ENCODE measurements at places on chromosomes 12 and 14. TPM values are rescaled to one million over a fixed set of nuclear protein-coding genes. Genes with fewer than 3 reads are reported as not detected.

The SDSL gene
- total RNA-seq: 15.9 TPM

The CLEC7A gene
- total RNA-seq: 4.4 TPM

DNA sequence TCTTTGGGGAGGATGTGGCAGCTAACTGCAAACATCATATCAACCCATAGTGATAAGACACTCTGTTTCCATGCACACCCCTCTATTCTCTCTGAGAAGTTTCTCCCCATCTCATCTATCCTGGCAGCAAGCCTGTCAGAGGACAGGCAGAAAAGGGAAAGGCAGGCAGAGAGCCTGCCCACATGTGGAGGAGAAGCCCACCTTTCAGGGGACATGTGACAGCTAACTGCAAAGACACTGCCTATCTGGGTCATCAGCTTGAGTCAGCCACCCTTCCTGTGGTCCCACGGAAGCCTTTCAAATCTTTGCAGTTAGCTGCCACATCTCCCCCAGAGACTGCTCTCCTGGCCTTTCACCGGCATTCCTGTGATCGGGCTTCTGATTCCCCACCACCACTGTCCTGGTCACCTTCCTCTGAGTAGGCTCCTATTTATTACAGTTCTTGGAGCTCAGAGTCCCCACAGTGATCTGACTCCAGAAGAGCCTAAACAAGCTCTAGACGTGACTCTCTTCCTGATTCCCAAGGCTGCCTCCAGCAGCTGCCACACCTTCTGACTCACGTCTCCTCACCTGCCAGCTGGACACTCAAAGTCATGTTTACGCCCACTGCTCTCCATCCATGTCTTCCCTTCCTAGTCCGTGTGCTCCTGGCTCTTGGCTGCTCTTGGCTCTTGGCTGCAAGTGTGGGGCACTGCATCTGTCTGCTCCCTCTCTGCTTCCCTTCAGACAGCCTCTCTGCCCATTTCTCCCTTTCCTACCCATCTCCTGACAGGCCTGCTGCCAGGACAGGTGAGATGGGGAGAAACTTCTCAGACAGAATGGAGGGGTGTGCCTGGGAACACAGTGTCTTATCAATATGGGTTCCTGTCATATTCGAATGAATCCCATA is 7.5 kb upstream of the KRT1 start:
- peaks cover 8% of the 10 kb centered on the region for H3K4me1 ChIP-seq
- no peaks in the 10 kb centered on the region for H3K27me3 ChIP-seq
- no peak overlapping the region for H3K4me3 ChIP-seq
- DNase-seq: no peak
- no peak overlapping the region for H3K27ac ChIP-seq

DNA sequence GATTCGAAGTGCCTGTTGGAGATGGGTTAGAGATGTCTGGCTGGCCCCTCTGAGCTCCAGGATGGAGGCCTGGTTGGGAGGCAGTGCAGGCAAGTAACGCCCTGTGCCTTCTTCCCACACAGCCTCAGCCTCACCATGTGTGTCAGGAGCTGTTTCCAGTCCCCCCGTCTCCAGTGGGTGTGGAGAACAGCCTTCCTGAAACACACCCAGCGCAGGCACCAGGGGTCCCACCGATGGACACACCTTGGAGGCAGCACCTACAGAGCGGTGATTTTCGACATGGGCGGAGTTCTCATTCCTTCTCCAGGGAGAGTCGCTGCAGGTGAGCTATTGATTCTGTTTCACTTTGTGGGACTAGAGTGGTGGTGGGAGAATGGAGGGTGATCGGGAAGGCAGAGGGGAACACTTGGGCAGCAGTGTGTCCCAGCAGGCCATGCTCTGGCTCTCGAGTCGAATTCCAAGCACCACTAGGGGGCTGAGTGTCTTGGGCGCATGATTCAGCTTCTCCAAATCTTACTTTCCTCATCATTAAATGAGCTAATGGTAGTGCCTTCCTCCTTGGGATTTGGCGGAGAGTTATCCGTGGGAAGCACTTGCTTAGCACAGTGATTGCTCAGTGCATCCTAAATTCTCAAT is 6.8 kb downstream of the ACAD10 start:
- H3K27me3 ChIP-seq: no peaks in the 10 kb centered on the region
- H3K4me3 ChIP-seq: no peak overlapping the region
- no peaks in the 10 kb centered on the region for H3K4me1 ChIP-seq
- no peak overlapping the region for H3K27ac ChIP-seq
- DNase-seq: no peak
- no peaks in the 10 kb centered on the region for H3K36me3 ChIP-seq

GRCh38 chr12:8675591-8676036 is 13.0 kb upstream of the MFAP5 start:
- no peak overlapping the region for H3K4me3 ChIP-seq
- no peak for DNase-seq
- H3K27ac ChIP-seq: no peak overlapping the region
- no peaks in the 10 kb centered on the region for H3K27me3 ChIP-seq

GRCh38 chr12:109445191-109445609 is 31.9 kb downstream of the KCTD10 start:
- no peaks in the 10 kb centered on the region for H3K36me3 ChIP-seq
- no peak overlapping the region for H3K27ac ChIP-seq
- no peaks in the 10 kb centered on the region for H3K4me1 ChIP-seq
- H3K27me3 ChIP-seq: no peaks in the 10 kb centered on the region

DNA sequence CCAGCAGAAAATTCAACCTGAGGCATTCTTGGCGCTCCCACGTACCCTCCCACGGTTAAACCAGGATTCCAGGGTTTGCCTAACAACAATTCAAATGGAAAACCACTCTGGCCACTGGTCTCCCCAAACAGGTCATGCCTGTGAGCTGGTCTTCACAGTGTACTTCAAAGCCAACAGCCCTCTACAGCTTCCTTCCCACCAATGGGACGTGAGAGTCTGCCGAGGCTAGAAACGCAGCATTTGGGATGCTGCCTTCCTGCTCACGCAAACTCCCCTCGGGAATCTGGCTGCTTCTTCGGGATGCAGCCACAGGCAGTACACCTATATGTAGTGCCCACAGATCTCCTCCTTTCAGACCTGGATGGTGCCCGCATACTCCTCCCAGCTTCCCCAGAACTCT is 149.1 kb downstream of the KLHL28 start:
- H3K27me3 ChIP-seq: no peaks in the 10 kb centered on the region
- H3K4me1 ChIP-seq: no peaks in the 10 kb centered on the region
- H3K36me3 ChIP-seq: no peaks in the 10 kb centered on the region
- no peak overlapping the region for H3K4me3 ChIP-seq

DNA sequence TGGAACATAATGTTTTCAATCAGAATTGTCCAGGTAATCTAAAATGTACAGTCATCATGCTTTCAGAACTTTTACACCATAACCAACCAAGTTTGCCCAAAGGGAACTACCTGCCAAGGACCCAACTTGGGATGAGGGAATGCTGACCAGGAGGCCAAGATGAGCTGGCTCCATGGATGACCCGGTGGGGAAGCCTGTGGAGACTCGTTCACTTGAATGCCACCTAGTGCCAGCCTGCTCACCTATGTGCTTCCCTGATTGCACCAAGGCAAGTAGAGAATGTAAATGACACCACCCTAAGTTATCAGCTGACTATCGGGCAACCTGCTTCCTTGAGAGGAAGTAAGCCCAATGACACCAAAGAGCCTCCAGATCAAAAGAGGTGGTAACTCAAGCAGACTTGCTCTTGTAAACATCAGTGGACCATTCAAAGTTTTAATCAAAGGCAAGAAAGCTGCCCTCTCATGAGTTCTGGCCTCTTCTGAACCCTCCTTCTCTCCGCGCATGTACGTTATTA is 137.3 kb downstream of the TTC7B start:
- H3K36me3 ChIP-seq: no peaks in the 10 kb centered on the region
- no peak overlapping the region for H3K27ac ChIP-seq
- DNase-seq: no peak
- no peak overlapping the region for H3K4me3 ChIP-seq
- H3K27me3 ChIP-seq: no peaks in the 10 kb centered on the region

GRCh38 chr14:49962621-49963020 is 69.7 kb downstream of the ARF6 start:
- no peak for DNase-seq
- H3K36me3 ChIP-seq: no peaks in the 10 kb centered on the region
- no peak overlapping the region for H3K27ac ChIP-seq
- H3K4me1 ChIP-seq: no peaks in the 10 kb centered on the region
- no peak overlapping the region for H3K4me3 ChIP-seq

- H3K4me1 ChIP-seq: no peaks in the 10 kb centered on the region
- no peaks in the 10 kb centered on the region for H3K36me3 ChIP-seq
- H3K27ac ChIP-seq: no peak overlapping the region
Observed at GRCh38 chr12:101256266-101256665, 23.6 kb upstream of the UTP20 start.

DNA sequence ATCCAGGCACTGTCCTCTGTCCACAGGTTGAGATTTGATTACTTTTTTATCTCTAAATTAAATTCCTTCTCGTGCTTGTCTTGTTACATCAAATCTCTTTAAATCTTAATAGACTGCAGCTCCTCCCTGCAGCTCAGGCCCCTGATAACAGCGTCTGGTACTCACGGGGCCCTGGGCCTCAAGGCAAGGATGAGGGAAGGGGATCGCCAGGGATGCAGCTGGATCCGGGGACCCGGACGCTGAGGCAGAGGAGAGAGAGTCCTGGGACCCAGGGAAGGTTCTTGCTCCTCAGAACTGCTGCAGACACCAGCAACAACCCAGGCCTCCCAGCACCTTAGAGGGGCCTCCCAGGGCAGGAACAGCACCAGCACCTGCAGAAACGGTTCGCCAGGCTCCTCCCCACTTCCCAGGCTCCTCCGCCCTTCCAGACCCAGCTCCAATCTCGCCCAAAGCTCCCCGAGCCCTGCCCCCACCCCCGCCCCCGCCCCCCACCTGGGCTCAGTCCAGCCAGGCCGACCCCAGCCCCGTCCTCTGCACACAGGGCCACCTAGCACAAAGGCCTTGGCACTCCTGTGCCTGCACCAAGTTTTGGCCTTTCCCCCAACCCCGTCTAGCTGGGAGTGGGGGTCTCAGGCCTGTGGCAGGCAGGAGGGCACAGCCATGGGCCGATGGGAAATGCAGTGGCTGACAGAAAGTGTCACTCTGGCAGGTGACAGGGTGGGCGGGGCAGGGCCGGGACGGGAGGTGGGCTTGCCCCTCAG is 60.3 kb upstream of the GALNT9 start:
- H3K4me3 ChIP-seq: no peak overlapping the region
- no peak for DNase-seq
- no peaks in the 10 kb centered on the region for H3K27me3 ChIP-seq
- no peaks in the 10 kb centered on the region for H3K4me1 ChIP-seq
